ENCODE measurements at places on chromosomes 12 and 14.

DNA sequence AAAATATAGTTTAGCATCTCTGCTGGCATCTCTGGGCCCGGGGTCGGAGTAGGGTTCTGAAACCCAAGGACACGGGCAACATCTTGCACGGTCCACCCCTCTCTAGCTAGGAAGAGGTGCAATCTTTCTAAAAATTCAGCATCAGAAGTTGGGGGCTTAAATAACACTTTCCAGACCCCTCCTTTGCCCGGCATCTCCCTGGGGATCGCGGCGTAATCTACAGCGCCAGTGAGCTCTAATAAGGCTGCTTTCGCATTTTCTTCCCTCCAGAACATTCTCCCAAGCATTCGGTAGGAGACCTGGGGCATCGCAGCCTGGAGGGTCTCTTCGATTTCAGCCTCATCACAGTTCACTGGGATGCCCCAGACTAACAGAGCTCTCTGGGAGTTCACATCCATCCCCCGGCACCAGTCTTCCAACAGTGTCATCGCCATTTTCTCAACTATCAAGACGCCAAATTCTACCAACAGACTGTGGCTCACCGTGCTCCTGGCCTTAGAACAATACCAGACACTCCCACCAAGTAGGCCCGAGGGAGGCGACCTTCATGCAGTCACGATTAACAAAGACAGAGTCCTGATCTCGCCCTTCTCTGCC is 880 bp downstream of the PNMA1 start:
- DNase-seq: no peak

- DNase-seq: no peak
These were observed 348.5 kb upstream of the MDGA2 start for GRCh38 chr14:48023881-48024280.

- no peak for DNase-seq
These were observed at the start of gene MLH3 for GRCh38 chr14:75050852-75051555. TSS of gene MLH3 (minus strand) at chr14:75051467. CDS start at chr14:75049655, 1,812 bp downstream.

DNA sequence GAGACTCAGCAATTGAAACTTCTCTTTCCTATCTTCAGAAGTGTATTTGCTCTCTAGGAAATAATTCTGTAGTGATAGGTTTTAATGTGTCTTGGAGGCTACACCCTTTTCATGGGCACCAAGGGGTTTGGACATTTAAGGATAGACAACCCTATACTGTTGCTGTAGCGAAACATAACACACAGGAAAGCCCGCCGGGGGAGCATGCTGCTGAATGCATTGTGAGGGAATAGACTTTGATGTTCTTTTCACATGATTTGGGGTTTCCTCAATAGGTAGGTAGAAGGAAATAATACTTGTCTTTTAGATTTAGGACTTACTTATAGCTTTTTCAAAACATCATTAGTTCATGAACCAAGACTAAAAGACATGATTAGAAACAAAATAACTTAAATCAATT is 97.0 kb downstream of the PELI2 start:
- no peak for DNase-seq

DNA sequence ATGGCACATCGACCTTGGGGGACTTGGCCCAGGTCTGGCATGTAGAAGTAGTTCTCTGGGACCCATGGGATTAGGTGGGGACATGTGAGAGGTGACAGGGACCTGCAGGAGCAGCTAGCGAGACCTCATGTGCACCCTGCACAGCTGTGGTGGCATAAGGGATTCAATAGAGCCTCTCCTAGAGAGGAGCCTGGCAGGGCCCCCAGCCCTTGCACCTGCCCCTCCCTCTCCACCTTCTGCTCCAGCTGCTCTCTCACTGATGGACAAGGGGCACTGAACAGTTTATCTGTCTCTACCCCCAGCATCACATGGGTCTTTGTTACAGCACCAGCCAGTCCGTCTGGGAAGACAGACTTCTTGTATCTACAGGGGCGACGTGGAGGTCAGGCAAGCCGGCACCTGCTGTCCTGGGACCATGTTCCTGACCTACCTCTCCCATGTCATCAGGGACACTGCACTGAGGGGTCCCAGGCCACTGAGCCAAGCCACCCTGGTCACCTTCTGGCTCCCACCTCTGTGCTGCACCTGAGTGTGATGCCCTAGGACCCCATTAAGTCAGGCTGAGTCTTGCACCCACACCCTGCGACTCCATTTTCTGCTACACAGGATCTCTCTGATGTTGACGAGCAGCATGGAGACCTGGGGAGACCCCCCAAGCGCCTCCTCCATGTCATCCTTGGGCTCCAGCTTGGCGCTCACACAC is 32.6 kb downstream of the DDX11 start:
- no peak for DNase-seq

GRCh38 chr12:116996621-116997020 is 85.9 kb downstream of the FBXW8 start:
- DNase-seq: no peak

GRCh38 chr12:104671409-104672095 is 214.8 kb downstream of the CHST11 start:
- DNase-seq: peak; percentile 75

Measured in epithelial cell of prostate (primary cell).